Stimulated activated CD4-positive, alpha-beta T cell treated with anti-CD3 and anti-CD28 coated beads, Interleukin-15, amount 100 ng/mL, for 1 hour (primary cell): ENCODE measurements at places on chromosomes 5 and 9.

DNA sequence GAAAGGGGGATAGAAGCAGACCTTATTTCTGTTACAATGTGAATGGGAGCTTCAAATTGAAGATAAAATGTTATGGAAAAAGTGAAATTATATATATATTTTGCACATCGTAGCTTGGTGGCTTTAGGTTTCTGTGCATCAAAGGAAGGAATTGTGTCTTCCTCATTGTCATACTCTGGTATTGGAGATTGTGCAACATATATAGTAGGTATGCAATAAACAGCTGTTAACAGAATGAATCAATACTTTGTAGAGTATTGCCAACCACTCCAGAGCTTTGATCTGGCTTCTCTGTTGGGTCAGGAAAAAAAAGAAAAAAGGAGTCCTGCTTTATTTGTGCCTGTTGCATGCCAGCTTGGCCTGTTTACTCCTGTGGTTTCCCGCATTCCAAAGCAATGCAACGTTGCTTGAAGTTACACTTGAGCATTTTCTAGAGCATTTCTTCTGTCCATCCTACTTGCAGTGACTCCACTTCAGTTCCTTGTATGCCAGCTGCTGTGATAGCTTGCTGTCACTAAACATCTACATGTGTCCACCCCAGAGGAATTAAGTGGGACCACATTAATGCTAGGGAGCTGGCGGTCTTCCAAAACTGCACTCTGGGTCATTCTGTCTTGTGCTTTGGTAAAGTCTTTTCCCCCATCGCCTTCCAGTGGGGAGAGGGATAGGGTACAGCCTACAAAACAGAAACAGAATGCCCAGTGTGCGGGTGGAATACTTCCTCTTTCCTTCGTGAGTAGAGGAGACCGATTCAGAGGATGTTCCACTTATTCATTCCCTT lies 62.0 kb upstream of the MEF2C start:
- DNase-seq: no peak

GRCh38 chr9:106529616-106530015 lies 333.4 kb upstream of the ZNF462 start:
- no peak for DNase-seq

DNA sequence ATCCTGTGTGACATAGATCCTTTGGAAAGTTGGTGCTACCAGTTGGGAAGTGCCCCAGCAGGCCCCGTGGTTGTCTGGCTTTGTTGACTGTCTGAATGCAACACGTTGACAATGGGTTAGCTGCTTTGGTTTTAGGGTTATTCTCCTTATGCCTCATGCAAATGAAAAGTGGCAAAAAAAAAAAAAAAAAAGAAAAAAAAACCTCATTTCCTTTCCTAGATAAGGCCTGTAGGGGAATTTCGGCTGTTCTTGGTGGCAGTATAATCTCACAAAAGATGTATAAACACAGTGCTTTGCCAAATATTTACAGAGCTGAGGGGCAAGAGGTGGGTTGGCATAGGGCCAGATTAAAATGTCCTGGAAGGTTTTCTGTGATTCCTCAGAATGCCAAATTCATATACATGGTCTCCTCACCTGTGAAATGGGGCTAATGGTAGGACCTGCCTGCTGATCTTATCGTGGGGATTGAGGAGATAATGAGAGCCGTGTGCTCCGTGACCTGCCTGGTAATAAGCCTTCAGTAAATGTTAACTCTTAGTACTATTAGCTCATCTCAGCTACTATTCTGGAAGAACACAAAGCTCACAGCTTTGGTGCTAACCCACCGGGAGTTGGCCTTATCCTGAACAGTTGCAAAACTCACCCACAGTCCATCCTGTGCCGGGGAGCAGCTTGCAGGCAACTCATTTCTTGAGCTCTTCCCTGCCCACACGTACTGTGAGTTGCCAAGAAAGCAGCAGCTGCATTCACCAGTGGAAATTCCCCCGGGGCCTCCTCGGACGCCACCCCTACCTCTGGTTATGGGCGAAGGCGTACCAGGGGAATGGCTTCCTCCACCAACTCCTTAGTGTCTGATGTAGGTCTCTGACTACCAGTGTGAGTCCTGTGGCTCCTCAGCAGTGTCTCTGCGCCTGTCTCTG lies 220.3 kb downstream of the NR3C1 start:
- no peak for DNase-seq

DNA sequence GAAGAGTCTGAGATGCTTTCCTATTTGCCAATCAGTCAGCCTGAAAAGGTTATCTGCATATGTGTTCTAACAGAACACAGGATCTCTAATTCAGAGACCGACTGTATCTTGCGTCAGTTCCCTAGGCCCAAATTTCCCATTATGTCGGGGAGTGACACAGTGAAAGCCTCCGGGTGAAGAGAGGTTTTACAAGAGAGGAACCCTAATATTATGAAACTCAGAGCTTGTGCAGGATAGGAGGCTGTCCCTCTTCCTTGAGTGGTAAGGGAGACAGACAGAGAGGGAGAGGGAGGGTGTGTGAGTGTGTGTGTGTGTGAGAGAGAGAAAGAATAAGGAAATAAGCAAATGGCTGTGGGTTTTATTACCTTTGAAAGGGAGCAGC lies 1.9 kb downstream of the CD14 start:
- DNase-seq: no peak

DNA sequence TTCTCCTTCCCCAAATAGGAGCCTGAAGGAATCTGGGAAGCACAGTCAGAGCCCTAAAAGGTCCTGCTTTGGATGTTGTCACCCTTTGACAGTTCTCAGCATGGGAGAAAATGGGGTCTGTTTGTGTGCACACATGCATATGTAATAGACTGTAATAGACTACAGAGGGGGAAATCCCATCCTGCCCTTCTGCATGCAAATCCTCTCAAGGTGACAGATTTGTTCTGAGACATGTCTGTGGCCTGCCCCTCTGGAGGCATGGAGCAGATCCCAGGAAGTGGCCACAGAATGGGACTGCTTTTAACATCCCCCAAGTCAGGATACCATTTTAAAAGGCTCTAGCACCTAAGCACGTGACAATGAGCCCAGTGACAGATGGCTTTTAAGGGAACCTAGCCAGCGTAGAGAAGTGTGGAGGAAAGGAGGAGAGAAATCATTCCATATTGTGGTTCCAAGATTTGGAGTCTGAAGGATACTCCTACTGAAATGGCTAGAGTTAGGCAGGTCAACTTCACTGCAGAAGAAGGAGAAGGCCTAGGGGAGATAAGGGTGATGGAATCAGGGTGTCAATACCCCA lies 483.5 kb downstream of the SPOCK1 start:
- no peak for DNase-seq

- DNase-seq: no peak
Observed at GRCh38 chr5:107121793-107122519, 548.8 kb downstream of the EFNA5 start.

- no peak for DNase-seq
Observed at GRCh38 chr9:33988219-33988890, 60.3 kb downstream of the UBAP2 start.

- no peak for DNase-seq
Observed at GRCh38 chr5:95959888-95960666, 1.6 kb downstream of the ELL2 start.

DNA sequence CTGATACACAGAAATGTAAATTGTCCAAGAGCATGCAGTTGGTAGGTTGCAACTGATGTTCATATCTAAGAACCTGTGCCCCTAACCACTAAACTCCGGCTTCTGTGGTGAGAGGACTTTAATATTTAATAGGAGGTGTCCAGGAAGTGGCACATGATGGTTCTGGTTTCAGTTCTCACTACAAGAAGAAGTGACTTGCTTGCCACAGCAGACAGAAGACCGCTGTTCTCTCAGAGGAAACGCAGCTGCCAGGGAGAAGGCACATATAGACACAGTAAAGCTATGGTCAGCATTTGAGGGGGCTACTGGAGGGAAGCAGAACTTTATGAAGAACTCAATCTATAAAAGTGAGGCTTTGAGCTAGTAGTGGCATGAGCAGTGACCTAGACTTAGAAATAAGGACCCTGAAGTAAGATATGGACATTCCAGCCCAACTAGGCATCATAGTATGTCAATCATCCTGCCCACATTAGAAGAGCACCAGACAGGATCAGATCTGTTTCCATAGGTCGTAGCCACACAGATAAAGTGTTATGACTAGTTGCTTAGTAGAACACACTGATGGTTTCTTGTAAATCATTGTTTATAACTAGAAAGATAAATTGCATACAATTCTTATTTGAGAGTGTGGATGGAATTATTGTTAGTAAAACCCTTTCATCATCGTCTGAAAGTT lies 36.4 kb upstream of the DAB2 start:
- DNase-seq: no peak

GRCh38 chr9:93112864-93113389 lies 16.9 kb downstream of the CARD19 start:
- DNase-seq: no peak

GRCh38 chr5:88583471-88583870 lies 299.5 kb downstream of the MEF2C start:
- DNase-seq: no peak

GRCh38 chr5:77374686-77375085 lies 117.4 kb downstream of the WDR41 start:
- DNase-seq: no peak

GRCh38 chr9:133254471-133254870 lies 20.5 kb downstream of the ABO start:
- no peak for DNase-seq

DNA sequence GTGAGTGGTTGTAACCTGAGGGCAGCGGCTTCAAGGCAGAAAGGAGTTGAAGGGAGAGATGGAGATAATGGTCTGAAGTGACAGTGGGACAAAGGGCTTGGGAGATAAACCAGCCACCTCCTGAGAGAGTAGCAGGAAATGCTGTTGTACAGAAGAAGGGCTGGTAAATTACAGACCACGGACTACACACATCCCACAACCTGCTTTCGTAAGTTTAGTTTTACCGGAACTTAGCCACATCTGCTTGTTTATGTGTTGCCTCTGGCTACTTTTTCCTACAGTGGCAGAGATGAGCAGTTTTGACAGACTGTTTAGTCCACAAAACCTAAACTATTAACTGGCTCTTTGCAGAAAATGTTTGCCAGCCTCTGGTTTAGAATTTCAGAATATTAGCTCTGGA lies 269.5 kb downstream of the ARHGEF28 start:
- DNase-seq: no peak

GRCh38 chr5:161064781-161065180 lies 212.8 kb upstream of the ATP10B start:
- no peak for DNase-seq

DNA sequence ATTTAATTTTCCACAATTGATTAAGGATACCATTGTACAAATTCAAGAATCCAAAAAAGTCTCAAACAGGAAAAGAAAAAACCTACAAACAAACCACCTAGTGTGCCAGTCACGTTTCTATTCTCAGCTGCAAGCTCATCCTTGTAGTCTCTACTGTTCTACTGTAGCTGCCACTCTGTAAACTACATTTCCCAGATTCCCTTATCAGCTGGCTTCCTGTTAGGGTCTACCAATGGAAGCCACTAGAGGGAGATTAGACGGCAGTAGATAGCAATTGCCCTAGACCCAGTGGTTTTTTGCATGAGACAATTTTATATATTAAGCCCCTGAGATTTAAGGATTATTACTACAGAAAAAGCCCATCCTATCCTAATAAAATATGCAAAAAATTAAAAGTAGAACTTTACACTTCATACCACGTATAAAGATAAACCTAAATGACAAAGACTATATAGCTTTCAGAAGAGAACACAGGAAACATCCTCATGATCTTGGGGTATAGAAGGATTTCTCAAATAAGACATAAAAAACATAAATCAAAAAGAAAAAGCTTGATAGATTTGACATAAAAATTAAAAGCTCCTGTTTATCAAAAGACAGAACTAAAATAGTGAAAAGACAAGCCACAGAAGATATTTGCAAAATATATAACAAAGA lies 37.4 kb downstream of the P4HA2 start:
- DNase-seq: no peak

DNA sequence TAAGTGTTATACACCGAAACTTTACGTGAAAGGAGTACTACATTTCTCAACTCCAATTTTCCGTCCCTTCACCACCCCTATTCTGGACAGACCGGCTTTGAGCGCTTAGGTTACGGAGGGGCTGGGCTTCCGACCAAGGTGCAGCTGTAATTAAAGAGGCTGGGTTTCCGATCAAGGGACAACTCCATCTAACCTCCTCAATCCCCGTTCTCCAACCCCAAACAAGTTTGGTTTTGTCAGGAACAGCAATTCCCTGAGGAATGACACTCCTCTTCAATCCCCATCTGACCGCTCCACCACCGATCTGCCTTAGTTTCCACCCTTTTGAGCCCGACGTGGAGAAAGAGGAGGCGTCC lies 577 bp downstream of the TUT7 start:
- DNase-seq: no peak

DNA sequence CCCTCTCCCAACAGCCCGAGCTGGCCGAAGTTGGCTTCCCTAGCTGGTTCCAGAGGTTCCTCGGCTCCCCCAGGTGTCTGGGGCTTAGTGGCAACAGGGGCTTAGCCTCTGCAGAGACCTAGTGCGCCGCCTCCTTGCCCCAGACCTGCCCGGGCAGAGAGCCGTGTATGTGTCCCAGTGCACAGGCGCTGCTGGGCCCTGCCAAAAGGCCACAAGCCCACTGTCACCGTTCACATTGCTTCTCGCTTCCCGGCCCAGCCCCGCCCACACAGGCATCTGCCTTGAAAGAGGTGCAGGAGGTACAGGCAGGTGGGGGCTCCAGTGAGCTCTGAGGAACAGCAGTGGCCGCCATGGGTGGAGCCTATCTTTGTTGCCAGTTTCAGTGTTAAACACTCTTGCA lies 2.5 kb upstream of the CACFD1 start:
- no peak for DNase-seq

DNA sequence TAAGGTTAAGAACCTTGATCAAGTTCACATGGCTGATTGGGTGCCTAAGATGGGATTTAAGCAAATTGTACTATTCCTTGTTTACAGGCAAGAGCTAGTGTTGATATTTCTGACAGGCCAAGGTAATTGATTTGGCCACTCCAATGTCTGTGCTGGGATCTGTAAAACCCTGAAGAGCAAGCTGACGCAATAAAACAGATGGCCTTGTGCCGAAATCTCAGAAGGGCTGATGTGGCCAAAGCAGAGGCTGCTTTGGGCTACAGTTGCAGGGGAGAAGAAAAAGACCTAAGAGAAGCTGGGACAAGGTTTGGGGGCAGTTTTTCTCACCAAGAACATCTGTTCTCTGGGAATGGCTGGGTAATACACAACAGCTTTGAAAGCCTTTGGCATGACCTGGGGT lies 463.2 kb upstream of the ZNF608 start:
- no peak for DNase-seq

DNA sequence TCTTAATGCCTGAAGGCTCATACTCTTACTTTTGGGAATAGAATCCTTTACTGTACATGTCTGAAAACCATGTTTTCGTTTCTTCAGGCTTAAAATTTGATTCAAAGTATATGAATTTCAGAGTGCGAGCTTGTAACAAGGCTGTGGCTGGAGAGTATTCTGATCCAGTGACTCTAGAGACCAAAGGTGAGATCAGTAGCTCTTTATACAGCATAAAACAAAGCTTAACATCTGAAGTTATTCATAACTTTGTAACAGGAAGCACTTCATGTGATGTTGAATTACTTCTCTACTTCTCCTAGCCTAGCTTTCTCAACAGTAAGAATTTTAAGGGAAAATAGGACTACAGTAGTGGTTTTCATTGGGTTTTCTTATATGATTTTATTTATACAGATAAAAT lies 49.4 kb upstream of the FKTN start:
- DNase-seq: no peak

- no peak for DNase-seq
Observed at GRCh38 chr9:20331095-20331685, 291.1 kb downstream of the MLLT3 start.
